Esophagus muscularis mucosa (tissue), 4 donors: ENCODE measurements at places on chromosomes 2 and 18.

GRCh38 chr2:189824694-189825396 is 40.6 kb downstream of the PMS1 start:
- DNase-seq, result no peak

DNA sequence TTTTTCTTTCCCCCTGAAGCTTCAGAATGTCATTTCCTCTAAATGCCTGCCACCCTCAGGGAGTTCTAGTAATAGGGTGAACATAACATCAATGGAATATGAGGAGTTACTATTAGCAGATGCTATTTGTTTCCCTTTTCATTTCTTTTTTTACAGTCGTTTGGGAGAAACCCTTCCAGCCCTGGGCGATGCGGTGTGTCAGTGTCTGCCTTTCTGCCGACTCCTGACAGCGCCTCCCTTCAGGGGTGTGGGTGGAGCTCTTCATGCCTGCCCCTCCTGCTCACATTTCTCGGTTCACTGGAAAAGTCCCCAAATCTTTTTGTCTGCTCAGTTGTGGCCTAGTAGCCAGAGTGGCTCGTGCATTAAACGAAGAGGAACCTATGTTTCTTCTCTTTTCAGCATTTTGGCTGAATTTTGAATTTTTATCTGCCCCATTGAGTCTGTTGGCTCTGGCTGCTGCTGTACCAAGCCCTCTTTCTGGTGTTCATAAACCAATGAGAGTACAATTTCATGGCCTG is 72.3 kb downstream of the FMNL2 start:
- peak; percentile 90 for DNase-seq

GRCh38 chr18:55229682-55230081 is 270.4 kb upstream of the CCDC68 start:
- DNase-seq, result no peak

DNA sequence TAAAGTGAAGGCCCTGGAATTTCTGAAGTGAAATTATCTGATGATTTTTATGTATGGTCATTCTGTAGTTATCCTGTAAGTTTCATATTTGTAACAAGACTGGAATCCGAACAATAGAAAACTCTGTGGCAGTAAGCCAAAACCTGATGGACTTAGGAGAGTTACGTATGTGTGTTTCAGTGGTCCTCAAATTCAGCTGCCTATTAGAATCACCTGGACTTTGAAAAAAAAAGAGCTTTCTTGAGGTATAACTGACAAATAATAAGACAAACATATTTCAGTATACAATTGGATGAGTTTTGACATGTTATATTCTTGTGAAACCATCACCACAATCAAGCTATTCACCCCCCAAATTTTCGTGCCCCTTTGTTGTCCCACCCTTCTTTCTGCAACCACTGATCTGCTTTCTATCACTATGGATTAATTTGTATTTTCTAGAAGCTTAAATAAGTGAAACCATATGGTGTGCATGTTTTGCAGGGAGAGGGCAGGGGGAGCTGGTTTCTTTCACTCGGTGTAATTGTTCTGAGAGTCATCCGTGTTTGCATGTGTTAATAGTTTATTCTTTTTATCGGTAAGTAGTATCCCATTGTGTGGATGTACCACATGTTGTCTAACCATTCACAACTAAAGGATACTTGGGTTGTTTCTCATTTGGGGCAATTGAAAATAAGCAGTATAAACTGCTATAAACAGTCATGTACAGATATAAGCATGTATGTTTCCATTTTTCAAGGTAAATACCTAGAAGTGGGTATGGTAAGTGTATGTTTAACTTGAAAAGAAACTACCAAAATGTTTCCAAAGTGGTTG is 50.2 kb upstream of the EML4 start:
- no peak for DNase-seq

- no peak for DNase-seq
These were observed 53.9 kb downstream of the SH3BP4 start for GRCh38 chr2:235005603-235006259.

GRCh38 chr2:20450201-20450999 is 3.5 kb downstream of the RHOB start:
- DNase-seq, result no peak

- no peak for DNase-seq
These were observed 229.5 kb downstream of the CNTNAP5 start for GRCh38 chr2:124254621-124255020.

DNA sequence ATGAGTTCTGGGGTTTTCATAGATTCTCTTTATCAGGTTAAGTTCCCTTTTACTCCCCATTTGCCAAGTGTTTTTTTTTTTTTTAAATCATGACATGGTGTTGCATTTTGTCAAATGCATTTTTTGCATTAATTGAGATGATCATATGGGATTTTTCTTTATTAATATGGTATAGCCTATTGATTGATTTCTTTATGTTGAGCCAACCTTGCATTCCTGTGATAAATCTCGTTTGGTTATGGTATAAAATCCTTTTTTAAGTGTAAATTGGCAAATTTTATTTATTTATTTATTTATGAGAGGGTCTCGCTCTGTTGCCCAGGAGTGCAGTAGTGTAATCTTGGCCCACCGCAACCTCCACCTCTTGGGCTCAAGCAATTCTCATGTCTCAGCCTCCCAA is 81.5 kb upstream of the ACVR1 start:
- no peak for DNase-seq
